ENCODE measurements at places on chromosomes 1 and 21.

GRCh38 chr1:245091818-245092637 is 62.8 kb upstream of the KIF26B start:
- no peak for DNase-seq

GRCh38 chr1:183956559-183957188 is 80.9 kb downstream of the COLGALT2 start:
- peak; percentile 81 for DNase-seq

- DNase-seq = no peak
Measured at GRCh38 chr1:240739139-240739538, 127.2 kb upstream of the GREM2 start.

DNA sequence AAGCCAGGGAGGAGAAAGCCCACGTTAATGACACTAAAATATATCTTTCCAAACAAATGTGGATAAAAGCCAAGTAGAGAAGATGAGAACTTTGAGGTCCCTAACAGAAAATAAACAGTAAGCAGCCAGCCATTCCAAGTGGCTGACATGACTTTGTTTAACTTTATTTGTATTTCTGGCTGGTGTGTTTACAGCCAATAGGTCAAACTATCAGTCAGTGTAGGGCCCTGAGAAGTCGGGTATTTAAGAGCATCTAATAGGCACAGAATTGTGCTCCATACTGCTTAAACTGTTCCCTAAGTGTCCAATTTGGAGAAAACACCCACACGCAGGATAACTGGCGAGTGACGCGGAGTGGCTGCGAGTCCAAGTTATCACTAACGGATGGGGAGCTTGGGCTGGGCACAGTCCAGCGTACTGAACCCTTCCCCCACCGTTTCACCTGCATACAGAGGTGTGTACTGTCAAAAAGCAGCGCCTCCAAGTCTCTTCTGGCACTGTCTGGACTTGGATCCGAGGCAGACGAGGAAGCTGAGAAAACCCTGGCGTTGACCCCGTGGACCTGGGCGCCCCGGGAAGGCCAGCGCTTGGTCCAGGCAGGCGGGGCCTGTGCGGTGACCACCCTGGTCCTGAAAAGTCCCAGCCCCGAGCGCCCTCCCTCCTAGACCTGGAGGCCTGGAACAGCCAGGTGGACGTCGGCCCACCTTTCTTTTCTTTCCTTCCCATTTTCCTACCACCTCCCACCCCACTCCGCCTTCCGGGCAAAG is 662 bp upstream of the LGALS8 start:
- DNase-seq = no peak

GRCh38 chr1:68600049-68600661 is 103.3 kb upstream of the DEPDC1 start:
- peak; percentile 26 for DNase-seq

GRCh38 chr1:27971674-27972073 is 11.9 kb downstream of the XKR8 start:
- DNase-seq = no peak

DNA sequence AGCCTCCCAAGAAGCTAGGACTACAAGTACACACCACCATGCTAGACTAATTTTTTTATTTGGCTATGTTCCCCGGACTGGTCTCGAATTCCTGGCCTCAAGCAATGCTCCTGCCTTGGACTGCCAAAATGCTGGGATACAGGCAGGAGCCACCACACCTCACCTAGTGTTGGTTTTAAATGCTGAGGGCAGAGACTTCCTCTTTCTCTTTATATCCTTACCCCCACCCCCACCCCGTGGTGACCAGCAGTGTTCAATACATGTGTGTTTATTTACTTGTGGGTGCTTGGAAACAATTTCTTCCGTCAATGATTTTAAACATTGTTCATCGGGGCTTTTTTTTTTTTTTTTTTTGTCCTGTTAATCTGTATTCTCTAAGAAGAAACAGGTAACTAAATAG is 158.9 kb downstream of the ZBTB18 start:
- DNase-seq = no peak

DNA sequence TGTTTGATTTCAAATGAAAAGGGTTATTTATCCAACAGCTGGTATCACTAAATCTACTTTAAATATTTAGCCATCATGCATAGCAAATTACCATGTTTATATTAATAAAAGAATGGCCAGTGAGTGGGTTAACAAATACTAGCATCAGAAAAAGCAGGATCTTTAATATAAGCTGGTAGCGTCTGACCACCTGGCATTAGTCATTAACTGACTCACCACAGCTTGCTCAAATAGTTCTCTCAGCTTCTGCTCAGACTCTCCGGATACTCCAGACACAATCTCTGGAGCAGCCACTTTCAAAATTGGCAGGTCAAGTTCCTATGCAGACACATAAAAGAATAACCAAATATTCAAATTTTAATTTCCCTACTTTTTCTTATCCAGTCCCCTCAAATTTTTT is 29.6 kb downstream of the NVL start:
- DNase-seq = no peak

GRCh38 chr1:112714313-112715263 is 544 bp downstream of the PPM1J start:
- DNase-seq = peak; percentile 11

- DNase-seq = no peak
Measured at GRCh38 chr1:37865348-37866120, 6.1 kb upstream of the MTF1 start.

Measured in hematopoietic multipotent progenitor cell treated with erythropoietin and hydrocortisone succinate and interleukin-3 and kit ligand, for 6 days (in vitro differentiated cells).